ENCODE measurements at places on chromosomes 5 and 9.

DNA sequence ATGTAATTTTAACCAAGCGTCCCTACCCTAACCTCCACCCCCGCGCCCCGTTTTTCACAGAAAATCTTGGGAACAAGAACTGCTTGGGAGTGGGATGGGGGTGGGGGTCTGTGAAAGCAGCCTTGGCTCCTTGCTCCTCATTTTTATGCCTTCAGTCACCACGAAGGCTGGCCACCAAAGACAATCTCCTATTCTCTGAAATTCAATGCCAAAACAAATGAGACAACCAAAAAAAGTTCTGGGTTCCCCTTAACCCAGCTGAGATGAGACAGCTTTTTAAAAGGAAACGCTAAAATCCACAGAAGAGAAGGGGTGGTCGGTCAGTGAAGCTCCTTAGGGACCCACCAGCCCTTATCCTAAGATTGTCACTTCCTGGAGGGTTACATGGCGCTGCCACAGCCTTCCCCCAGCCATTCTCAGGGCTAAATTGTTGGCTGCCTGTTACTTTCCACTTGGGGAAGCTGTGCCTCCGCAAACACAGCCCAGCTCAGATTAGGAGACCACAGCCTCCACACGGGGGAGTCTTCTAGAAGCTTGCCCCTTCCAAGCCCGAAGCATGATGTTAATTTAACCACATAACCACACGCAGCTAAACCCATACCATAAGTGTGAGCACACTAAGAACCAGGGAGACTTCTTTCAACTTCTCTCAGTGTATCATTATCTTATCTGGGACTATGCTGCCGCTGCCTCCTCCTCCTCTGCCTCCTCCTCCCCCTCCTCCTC lies 136.3 kb downstream of the FOXD1 start:
- peak; percentile 72 for DNase-seq

DNA sequence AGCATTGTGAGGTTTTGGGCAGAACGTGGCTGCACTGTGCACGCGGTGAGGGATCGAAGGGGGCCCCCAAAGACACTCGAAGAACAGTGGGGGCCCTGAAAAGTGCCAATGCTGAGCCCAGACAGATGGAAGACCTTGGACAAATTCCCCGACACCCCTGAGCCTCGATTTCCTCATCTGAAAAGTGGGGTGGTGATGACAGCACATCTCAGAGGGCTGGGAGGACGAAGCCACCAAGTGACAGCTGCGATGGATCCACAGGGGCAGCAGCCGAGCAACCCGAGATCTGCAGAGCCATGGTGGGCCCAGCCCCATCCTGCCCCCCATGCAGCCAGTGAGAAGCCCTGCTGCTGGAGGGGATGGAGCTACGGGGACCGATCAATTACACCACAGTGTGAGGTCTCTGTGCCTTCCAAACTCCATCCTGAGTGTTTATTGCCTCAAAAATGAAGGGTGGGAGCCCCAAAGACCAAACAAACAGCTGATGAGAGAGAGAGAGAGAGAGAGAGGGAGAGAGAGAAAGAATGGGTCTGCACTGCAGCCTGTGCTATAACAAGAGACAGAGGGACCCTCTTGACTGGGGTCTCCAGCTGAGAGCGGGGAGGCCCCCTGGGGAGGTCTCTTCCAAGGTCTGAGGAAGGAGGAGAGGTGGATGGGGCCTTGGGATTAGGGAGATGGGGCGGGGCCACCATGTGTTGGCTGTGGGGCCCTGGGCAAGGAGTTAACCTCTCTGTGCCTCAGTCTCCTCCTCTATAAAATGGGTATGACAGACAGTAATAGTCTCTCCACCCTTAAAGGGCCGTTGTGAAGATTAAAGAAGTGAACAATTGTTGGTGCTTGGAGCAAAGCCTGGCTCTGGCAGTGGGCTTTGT lies 134.4 kb upstream of the IER5L start:
- no peak for DNase-seq

DNA sequence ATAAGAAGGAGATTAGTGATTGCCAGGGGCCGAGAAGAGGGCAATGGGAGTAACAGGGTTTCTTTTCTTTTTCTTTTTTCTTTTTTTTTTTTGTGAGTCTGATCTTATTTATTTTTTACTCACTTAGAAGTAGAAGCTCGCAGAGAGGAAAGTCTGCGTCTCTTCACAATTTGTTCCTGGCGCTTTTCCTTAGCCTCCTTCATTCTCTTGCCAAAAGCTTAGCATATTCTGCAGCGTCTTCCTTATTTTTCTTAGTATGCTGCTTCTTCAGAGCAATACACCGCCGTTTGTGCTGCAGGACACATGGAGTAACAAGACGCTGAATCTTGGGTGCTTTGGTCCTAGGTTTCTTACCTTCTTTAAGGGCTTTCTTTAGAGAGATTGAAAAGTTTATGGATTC lies 30.3 kb upstream of the DENND4C start:
- DNase-seq, result no peak

DNA sequence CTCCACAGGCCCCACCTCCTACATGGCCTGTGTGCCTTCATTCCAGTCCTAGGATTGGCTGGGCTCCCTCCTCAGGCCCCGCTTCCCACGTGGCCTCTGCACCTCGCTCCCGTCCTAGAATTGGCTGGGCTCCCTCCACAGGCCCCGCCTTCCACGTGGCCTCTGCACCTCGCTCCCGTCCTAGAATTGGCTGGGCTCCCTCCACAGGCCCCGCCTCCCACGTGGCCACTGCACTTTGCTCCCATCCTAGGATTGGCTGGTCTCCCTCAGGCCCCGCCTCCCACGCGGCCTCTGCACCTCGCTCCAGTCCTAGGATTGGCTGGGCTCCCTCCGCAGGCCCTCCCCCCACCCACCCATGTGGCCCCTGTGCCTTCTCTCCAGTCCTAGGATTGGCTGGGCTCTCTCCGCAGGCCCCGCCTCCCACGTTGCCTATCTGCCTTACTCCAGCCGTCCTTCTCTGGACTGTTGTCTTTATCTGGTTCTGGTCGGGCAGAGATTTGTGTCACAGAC lies 45.3 kb upstream of the CACNA1B start:
- DNase-seq, result no peak

DNA sequence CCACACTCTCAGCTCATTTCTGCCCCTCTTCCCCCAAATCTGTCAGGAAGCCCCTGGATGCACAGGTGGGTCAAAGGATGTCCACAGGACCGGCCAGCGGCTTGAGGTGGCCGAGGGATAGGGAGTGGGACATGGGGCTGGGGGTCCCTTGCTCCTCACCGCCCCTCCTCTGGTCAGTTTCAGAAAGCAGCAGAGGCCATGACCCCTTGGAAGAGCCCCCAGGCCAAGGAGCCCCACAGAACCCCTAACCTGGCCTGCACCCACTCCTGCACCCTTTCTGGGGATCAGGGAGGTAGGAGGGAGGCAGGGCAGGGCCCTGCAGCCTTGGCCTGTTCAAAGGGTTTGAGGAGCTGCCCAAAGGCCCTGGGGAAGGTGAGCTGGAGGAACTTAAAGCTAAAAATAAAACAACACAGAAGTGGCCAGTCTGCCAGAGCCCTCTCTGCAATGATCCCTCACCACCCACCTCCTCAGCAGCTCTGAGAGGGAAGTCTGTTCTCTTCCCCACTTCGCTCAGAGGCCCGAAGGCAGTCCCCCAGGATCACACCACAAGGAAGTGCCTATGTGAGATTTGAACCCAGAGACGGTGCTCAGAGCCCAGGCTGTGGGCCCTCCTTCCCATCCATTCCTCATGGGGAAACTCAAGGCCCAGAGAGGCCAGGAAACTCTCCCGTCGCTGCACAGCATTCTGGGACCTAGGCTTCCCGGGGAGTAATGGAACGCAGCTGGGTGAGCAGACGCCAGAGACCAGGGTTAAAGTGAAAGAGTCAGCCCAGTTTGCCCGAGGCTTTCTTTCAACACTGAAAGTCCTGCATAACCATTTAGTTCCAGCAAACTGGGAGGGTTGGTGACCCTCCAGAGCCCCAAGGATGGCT lies 910 bp downstream of the ENG start:
- DNase-seq, result peak; percentile 71

DNA sequence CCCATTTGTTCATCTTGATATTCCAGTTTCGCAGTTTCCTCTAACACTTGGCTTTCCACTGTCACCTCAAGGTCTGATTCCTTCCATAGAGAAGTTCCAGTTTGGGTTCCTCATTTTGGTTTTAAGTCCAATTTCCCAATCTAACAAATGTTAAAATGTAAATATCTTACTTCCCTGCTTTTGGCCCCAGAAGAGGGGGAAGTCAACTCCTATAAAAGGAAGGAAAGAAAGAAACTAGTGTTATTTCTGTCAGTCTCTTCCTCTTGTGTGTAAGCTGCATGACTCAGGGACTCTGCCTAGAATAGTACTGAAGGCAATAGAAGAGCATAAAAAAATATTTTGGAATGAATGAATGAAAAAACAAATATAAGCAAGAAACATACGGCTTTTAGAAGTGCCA lies 127.5 kb upstream of the CCNG1 start:
- no peak for DNase-seq

DNA sequence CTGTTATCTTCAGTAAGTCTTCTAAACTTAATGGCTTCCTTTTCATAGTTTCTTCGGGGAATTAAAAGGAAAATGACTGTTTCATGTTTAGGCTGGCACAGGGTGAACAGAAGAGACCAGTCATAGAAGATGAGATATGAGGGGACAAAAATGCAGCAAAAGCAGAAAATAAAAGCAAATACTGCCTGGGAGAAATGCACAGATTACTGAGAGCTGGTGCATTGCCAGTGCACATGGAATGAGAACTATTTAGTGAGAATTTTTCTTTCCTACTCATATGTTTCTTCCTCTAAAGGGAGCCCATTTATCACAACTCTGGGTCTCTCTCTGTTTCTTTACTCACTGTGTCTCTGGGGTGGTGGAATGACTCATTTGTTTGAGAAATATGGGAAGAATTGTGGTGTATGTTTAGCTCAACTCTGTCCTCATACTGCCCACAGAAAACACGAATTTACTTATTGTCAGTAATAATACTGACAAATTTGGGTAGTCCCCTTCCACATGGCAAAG lies 25.9 kb upstream of the ANKRD55 start:
- DNase-seq, result peak; percentile 92

DNA sequence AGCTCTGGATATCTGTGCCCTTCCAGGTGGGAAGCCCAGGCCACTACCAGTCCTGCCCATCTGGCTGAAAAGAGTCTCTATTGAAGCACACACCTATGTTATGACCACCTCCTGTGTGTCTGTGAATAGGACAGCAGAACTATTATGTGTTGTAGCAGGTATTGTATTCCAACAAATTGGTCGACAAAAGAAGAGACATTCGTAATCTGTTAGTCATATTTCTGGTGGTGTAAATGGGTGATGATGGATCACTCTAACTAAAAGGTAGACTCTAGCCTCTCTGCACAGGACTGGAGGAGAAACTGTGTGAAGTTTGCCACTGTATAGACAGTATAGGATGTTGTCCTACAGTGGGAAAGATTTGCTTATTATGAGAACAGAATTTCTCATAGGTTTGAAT lies 416.1 kb downstream of the TMEM38B start:
- no peak for DNase-seq

- DNase-seq, result no peak
Observed at GRCh38 chr5:53090229-53090628, 19.3 kb downstream of the MOCS2 start.

DNA sequence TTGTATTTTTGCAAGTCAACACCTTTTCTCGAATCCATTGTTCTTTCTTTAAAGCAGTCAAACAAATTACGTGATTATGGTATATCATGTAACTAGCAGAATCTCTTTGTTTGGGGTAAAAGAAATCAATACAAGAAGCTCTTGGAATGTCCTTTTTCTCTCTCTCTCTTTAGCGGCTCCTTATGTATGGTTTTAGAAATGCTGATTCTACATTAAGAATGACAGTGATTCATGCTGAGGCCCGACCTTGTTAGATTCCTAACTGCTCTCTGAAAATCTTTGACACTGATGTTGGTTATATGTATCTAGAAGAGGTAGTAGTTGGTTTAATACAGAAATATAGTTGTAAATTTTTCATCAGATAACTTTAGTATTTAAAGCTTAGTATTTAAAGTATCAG lies 76.4 kb downstream of the SNX24 start:
- peak; percentile 33 for DNase-seq

DNA sequence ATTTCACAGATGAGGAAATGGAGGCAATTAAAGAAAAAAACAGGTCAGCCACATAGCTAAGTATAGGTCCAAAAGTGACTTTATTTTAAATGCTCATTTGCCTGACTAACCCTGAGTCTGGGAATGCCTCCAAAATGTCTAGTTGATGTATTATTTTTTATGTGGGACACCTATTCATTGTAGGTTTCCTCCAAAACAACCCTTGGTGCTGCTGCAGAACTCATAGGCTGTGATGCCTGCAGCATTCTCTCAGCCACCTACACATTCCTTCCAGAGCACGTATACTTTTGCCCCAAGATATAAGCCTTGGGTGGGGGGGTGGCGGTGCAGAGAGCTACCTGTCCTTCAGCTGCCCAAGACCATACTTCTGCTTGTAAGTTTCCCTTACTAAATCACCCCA lies 77.4 kb downstream of the MSX2 start:
- peak; percentile 30 for DNase-seq

GRCh38 chr9:71743217-71743705 lies 25.1 kb downstream of the CEMIP2 start:
- peak; percentile 76 for DNase-seq

GRCh38 chr9:81621118-81621517 lies 68.2 kb downstream of the TLE1 start:
- no peak for DNase-seq

DNA sequence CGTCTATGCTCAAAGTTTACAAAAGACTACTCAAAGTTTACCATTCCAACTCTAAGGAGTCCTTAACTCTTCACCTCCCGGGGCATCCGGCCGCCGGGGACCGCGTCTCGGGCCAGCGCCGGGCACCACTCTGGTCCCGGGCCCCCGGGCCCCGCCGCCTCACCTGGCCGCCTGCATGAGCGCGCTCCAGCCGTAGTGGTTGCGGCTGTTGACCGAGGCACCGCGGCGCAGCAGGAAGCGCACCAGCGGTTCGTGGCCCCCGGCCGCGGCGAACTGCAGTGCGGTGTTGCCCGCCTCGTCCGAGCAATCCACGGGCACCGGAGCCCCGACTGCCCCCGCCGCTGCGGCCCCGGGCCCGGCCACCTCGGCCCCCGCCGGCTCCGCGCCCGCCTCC lies 388 bp downstream of the ANKS6 start:
- peak; percentile 51 for DNase-seq

DNA sequence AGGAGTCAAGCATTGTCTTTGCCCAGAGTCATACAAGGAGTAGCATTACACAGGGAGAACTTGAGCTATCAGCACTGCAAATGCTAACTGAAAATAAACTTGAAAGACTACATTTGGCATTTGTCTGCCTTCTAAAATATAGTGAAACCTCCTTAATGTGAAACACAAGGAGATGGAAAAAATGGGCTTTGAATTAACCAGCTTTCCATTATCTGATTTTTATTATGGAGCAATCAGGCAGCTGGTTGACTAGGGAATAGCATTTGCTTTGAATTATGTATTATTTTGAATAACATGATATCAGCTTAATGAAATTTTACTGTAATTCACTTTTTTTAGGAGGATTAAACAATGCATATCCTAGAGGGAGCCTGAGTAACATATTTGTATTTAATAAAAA lies 130.8 kb downstream of the GDNF start:
- peak; percentile 9 for DNase-seq

- no peak for DNase-seq
Observed at GRCh38 chr5:8721536-8721935, 824.3 kb downstream of the SEMA5A start.

Measured in foreskin fibroblast (primary cell).